ENCODE measurements at places on chromosomes 11 and 22.

GRCh38 chr11:69947059-69947792, 128.0 kb upstream of the FGF3 start:
- DNase-seq = no peak

DNA sequence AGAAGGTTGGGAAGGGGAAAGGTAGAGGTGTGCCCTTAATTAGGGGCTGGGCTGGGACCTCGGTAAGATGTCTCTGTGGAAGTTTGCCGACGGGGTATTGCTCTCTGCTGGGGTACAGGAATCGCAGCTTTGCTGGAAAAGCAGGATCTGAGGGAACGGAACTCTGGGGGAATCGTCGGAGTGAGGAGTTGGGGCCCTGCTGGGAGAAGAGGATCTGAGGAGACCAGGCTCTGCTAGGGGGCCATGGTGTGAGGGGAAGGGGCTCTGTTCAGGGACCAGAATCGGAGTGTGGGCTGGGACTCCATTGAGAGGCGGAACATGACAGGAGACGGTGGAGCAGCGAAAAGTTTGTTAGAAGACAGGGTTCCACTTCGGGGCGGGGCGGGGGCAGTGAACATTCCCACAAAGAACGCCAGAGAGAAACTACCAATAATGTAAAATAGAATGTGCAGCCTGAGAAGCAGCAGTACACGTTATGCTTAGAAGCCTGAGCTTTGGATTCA, 456 bp downstream of the AAMDC start:
- no peak for DNase-seq

DNA sequence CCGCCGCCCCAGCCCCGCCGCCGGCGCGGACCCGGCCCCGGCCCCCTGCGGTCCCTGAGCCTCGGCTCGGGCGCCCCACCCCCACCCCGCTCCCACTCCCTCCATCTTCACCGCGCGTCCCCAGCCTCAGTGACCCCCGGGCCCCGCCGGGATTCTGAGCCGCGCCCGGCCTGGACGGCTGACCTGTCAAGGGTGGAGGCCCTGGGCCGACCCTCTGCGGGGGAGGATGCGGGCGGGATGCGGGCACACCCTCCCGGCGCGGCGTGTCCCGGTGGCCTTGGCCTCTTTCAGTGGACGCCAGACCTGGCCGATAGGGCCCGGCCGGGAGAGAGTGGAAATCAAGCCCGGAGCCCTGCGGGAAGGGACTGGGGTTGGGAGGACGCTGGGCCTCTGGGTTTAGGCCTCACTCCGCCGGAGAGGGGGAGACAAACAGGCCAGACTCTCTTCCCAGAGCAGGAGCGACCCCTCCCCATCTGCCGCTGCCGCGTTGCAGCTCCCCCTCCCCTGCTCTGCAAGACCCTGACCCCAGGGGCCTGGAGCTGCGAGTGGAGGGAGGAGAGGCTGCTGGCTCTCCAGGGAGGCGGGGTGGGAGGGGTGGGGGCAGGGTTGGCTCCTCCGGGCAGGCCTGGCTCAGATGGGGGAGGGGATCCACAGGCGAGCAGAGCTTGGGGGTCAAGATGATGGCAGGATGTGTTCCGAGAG, 525 bp downstream of the MAPK8IP2 start:
- no peak for DNase-seq

DNA sequence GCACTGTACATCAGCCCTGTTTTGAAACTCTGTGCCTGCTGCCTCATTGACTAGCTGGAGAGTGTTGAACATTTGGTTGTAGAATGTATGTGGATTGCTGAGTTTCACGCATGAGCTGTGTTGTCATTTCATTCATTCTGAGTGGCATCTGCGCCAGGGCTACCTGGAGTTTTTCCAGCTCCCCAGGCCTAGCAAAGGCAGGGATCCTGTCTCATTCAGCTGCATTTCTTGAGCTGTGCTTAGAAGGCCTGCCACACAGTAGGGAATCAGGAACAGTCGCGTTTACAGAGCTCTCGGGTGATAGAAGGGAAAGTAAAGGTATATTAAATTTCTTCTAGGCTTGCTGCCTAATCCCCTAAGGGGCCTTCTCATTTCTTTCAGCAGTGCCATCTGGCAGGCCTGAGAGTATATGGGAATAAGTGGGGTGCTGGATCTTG, 44.3 kb downstream of the PTPRJ start:
- no peak for DNase-seq

DNA sequence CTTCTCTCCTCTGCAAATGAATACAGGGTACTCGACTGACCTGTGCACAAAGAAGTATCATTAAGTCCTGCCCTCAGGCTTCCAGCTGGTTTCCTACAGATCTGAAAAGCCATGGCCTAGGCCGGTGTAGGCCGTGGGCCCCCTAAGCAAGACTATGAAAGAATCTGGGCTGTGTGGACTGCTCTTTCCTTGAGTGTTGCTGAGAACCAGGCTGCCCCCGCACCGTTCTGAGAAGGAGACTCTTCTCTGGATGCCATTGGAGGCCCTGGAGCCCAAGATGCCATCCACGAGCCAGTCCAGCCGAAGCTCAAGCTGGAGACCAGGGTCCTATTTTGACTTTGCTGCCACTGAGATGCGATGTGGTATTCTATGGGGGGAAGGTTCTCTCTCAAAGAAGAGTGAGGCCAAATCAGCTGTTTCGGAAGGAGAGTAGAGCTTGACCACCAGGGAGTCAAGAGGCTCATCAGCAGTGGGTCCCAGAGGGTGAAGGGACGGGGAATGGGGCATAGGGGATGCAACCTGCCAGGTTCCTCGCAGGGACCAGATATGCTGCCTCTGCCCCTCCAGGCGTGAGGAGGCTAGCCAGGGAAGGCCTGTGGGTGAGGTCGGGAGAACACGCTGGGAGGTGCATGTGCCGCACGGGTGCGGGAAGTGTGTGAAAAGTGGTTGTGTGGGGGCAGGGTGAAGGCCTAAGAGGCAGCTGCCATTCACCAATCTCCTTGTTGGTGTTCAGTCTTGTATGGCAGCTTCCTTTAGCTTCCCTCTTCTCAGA, 96.4 kb upstream of the B3GAT1 start:
- no peak for DNase-seq

- DNase-seq = no peak
Observed at GRCh38 chr11:45852018-45852711, 4.9 kb downstream of the CRY2 start.

- no peak for DNase-seq
Observed at GRCh38 chr11:71298016-71298550, 45.7 kb upstream of the SHANK2 start.

DNA sequence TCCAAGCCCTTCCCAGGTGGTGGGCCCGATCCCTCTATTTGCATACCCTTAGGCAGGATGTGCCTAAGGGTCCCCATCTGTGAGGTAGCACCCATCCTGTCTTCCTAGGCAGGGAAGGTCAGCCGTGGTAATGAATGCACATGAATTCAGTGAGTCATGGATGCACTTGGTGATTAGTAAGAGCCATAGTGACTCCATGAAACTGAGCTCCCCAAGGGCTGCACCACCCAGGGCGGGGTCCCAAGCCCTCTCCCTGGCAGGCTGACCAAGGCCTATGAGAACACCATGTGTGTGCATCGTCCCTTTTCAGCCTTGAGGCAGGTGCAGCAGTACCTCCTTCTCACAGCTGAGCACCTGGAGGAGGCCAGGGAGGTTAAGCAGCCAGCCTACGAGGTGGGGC, 15.6 kb upstream of the SUSD2 start:
- DNase-seq = no peak

GRCh38 chr22:43931771-43932170, 8.2 kb downstream of the PNPLA3 start:
- DNase-seq = no peak

DNA sequence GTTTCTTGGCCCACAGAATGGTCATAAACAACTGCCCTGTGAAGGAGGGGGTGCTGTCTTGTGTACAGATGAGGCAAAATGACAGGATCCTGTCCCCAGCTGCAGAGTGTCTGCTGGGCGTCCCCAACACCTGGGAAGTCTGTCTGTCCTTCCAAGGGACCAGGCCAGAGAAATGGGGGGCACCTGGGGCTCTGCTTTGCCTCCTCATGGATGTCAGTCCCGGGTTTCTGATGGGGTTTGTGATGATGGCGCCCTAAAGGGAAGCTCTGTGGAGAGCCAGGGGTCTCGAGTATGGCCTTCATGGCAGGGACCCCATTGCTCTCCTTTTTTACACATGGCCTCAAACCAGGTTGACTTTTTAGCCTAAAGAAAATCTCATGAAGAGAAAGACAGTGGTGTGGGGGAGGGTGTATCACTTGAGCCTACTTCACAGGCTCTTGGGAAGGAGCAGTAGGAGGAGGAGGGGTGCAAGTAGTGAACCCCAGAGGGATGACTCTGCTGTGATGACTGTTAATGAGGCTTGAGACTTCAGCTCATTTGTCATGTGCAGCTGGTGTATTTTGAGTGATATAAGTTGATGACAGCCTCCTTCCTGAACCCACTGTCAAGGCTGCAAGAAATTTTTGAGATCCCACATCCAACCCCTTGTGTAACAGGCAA, 40.6 kb upstream of the TUB start:
- no peak for DNase-seq

- DNase-seq = no peak
Observed at GRCh38 chr11:126573325-126573978, 218.0 kb downstream of the ST3GAL4 start.

DNA sequence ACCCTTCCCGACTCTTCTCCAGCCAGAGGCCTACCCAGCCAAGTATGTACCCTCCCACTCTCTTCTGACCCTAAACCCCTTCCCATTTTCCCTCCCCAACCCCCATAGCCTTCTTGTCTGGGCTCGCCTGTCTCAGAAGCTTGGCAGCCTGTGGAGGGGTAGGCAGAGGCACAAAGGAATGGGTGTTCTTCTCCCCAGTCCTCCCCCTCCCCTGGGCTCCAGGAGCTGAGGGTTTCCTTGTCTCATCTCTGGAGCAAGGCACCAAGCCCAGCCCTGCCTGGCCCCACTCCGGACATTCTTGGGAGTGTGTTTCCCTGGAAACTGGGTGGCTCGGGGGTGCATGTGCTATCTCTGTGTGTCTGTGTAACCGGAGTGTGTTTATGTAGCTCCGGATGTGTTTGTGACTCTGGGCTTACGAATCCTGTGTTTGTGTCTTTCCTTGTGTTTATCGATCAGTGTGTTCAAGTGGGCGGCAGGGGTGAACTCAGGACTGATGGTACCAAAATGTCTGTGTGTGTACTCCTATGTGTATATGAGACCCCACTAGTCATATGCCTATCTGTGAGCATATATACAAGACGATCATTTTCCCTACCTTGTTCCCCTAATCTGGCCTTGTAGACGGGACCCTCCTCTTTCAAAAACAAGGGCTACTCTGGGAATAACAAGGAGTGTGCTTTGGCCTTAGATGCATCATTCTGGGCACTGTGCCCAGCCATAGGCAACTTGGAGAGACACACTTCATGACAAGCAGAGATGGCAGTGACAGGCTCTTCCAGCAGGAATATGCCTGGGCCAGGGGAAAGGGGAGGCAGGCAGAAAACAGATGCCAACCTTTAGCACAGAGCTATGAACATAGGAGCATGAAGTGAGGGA, 10.9 kb downstream of the PHLDB1 start:
- no peak for DNase-seq

- no peak for DNase-seq
Observed at GRCh38 chr22:19504900-19505734, 19.1 kb downstream of the CLDN5 start.

DNA sequence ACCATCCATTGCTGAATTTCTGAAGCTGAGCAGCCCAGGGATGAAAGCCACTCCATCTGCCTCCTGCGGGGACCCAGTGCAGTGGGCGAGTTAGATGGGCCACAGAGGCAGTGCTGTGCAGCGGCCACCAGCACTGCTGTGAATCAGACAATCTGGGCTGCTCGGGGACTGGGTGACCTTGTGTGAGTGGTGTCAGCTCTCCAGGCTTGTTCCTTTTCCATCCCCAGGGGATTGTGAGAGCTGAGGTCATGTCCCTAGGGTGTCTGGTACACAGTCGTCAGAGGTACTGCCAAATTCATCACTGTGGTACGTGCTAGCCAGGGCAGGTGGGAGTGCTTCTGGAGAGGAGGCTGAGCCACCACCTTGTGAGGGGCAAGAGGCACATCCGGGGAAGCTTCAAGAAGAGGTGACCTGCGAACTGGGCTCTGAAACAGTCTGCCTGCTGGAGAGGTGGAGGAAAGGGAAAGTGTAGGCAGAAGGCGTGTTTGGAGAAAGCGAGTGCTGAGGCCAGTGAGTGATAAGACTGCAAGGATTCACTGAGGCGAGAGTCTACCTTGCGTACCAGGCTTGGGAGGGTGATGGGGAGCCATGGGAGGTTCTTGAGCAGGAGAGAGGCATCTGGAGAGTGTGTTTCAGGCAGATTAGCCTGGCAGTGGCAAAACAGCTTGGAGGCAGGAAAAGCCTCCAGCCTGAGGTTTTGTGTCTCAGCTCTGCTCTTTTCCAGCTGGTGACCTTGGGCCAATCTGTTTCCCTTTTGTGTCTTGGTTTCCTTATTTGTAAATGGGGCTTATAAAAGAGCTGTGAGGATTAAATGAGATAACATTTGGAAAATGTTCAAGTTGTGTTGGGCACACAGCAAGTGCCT, 22.7 kb downstream of the CACNA1I start:
- DNase-seq = no peak

- no peak for DNase-seq
Observed at GRCh38 chr11:17905477-17905876, 107.4 kb downstream of the SERGEF start.

DNA sequence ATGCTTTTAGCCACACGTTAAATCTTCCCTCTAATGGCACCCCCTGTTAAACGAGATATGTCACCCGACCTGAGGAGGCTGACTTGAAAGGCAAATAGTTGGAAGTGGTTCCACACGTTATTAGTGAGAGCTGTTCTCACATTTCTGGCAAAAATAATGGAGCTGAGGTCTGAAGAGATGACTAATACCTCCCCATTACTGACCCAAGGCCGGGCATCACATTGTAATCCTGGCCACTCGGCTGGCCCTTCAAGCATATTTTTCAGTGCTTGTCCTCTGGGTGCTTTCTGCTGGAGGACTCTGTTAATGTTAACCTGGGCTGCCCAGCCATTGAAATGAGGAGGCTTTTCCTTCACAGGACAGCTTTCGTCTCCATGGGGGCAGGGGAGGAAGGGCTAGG, 260.0 kb upstream of the CADM1 start:
- DNase-seq = no peak

- no peak for DNase-seq
Observed at GRCh38 chr11:23313001-23313400, 452.7 kb upstream of the CCDC179 start.

GRCh38 chr11:79404325-79404724, 36.5 kb downstream of the TENM4 start:
- no peak for DNase-seq

GRCh38 chr11:111603611-111604130, 1.4 kb downstream of the SIK2 start:
- DNase-seq = no peak

GRCh38 chr22:50357756-50358155, 14.6 kb downstream of the PPP6R2 start:
- DNase-seq = no peak

DNA sequence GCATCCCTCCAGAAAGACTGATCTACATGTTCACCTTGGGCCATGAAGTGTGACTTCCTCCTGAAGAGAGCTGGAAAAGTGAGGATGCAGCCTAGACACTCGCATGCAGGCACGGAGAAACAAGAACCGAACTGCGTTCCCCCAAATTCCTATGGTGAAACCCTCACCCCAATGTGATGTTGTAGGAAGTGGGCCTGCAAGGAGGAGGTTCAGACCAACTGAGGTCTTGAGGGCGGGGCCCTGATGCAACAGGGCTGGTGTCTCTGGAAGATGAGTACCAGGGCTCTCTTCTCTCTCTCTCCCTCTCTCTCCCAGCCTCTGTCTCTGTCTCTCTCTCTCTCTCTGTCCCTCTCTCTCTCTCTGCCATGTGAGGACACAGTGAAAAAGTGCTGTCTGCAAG, 501.1 kb downstream of the BRD1 start:
- no peak for DNase-seq

- DNase-seq = no peak
Observed at GRCh38 chr11:133818302-133818701, 27.0 kb downstream of the SPATA19 start.

GRCh38 chr22:33272180-33272579, 214.0 kb upstream of the SYN3 start:
- no peak for DNase-seq

Data from GOT3 (cell line).